ENCODE measurements at places on chromosomes 16 and 17.

GRCh38 chr16:89318871-89319630 lies 101.5 kb downstream of the ZNF778 start:
- no peak for DNase-seq

- DNase-seq, result peak; percentile 90
Observed at GRCh38 chr17:83079352-83079747, at the start of gene METRNL. Gene METRNL (plus strand): TSS chr17:83079609. CDS start chr17:83079816, 207 bp downstream.

DNA sequence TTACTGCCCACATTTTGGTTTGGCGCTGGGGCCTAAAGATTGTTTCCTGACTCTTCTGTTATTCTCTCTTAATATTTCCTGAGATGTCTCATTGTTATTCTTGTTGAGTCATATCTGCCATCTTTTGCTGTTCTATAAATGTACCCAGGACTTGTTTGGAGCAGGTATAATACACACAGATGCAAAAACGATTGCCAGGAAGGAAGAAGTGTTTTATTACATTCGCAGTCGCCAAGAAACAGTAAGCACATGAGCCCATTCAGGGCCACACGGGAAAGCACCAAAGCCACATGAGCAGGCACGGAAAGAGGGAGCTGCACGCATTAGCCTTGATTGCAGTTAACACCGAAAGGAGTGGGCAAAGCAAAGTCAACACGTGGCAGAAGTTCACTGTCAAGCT lies 70.2 kb downstream of the ARHGAP44 start:
- peak; percentile 0 for DNase-seq

- DNase-seq, result no peak
Observed at GRCh38 chr17:41982026-41982760, 15.6 kb downstream of the CNP start.

GRCh38 chr17:43085474-43085873 lies 39.7 kb downstream of the BRCA1 start:
- DNase-seq, result peak; percentile 12

GRCh38 chr17:27514595-27515413 lies 58.6 kb downstream of the KSR1 start:
- DNase-seq, result no peak

DNA sequence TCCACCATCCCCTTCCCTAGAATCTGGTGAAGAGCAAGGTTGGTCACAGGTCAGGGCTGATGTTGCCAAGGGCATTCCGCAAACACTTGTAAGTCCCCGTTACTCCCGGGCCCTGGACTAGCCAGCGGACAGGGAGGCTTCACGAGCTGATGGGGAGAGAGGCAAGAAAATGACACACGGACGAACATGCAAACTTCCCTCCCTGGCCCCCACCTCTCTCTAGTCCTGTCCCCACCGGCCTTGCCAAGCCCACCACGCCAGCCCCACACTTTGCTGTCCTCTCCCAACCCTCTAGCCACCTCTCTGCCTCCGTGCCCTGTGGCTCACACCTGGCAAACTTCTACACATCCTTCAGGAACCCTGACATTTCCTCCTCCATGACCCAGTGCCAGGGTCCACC lies 54.8 kb downstream of the RPH3AL start:
- DNase-seq, result no peak

GRCh38 chr16:79772784-79773183 lies 172.2 kb upstream of the MAF start:
- DNase-seq, result no peak

- DNase-seq, result no peak
Observed at GRCh38 chr16:22763437-22764080, 50.4 kb upstream of the HS3ST2 start.

DNA sequence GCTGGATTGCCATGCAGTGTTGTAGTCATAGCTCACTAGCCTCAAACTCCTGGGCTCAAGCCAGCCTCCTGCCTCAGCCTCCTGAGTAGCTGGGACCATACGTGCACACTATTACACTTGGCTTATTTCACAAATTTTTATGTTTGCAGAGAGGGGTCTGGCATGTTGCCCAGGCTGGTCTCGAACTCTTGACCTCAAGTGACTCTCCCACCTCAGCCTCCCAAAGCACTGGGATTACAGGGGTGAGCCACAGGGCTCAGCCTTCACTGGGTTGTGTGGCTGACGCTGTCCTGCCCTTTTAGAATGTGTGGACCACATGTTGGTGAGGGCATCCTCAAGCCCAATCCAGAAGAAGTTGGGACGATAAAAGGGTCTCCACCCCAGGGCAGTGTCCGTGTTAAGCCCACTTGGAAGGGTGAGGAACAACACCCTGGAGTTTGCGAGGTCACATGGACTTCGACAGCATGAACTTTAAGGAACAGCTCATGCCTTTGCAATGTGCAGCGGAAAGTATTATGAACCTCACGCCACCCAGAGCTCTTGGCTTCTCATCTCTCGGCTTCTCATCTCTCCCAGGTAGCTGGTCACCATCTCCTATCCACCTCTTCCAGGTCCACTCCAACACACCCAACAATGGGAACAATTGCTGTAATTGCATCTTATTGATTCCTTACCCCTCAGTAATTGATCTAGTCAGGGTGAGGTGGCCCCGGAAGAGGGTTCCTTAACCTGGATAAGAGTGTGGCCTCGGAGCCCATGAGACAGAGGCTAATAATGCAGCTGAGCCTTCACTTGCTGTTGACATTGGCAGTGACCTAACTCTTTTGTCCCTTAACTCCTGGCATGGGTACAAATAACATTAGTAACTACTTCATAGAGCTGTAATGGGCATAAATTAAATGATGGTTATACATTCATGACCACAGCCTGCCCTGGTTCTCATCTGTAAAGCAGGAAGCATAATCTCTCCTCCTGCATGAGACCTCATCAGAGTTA lies 6.7 kb downstream of the FOXL1 start:
- peak; percentile 55 for DNase-seq
